ENCODE measurements at places on chromosomes 7 and 10.

DNA sequence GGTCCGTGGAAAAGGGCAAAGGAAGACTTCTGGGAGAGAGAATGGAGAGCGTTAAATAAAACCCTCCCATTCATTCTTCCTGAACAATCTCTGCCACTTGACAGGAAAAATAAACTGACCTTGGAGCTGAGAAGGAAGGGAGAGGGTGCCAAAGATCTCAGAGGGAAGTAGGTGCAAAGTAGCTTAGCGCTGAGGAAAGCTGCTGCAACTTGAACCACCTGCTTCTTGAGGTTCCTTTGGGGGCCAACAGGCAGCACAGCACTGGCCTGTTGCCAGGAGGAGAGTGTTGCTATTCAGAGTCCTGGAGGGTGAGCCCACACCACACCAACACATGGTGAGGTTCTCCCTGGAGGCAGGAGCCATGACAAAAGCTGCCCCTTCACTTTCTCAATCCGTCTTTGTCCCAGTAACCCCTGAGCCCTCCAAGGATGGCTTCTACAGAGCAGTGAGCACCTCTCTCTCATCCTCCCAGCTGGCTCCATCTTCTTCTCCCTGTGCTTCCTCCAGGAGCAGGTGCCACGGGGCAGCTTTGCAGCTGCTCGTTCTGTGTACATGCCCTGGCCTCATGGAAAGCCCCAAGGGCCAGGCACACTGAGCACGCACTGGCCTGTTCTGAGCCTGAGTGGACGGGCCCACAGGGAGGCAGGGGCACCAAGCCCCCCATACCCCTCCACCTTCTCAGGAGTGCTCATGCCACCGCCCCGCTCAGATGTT lies 101.3 kb downstream of the STRA8 start:
- no peak for DNase-seq

- no peak for DNase-seq
These were observed 445.3 kb downstream of the LRMDA start for GRCh38 chr10:75876710-75877109.

GRCh38 chr7:33087356-33087755 lies 21.8 kb downstream of the RP9 start:
- DNase-seq, result no peak

- DNase-seq, result no peak
These were observed 519.1 kb downstream of the INHBA start for GRCh38 chr7:41183741-41184140.

DNA sequence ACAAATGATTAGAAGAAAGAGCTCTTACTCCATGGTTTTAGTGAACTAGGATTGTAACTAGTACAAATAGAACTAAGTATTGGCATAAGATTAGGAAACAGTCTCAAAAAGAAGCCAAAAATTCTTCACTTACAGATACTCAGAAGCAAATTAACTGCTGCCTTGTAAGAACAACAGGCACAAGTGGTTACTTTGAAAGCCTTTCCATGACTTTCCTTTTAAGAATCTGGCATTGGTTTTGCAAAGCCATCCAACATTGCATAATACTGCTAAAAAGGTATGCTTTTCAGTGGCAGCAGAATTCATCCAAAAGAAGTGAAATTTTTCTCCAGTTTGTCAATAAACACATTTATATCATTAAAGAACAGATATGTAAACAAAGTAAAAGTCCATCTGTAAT lies 126.8 kb upstream of the ODAD2 start:
- no peak for DNase-seq

GRCh38 chr7:30911133-30911532 lies 520 bp upstream of the AQP1 start:
- no peak for DNase-seq

Data from D721Med (cell line).